Left lung (tissue), 14 donors: ENCODE measurements at places on chromosomes 7 and 10. TPM values are rescaled to one million over a fixed set of nuclear protein-coding genes. Genes with fewer than 3 reads are reported as not detected.

- peaks cover 98% of the 10 kb centered on the region for H3K27me3 ChIP-seq
- no peaks in the 10 kb centered on the region for H3K36me3 ChIP-seq
- peak; percentile 88 for DNase-seq
- no peak within 1 kb of the TSS for H3K27ac ChIP-seq
These were observed at the start of gene MNX1 for GRCh38 chr7:157010588-157011332. MNX1 (minus strand) TSS chr7:157010663; CDS start chr7:157010350, 313 bp downstream.

DNA sequence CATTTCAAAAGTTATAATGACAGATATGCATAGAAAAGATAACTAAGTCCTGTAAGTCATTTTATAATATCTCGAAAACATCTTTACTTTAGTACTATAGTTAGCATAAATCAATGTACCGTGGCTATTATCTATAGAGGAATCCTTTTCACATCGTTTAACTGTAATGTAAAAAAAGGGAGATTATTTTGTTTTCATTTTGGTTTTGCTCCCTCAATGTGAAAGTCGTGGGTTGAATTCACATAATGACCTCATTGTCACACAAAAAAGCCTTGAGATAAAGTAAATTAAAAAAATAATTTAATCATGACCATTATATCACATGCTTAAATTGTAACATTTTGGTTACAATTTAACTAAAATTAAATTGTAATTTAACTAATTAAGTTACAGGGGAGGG is 560.5 kb upstream of the POT1 start:
- H3K4me3 ChIP-seq = no peak overlapping the region
- no peaks in the 10 kb centered on the region for H3K36me3 ChIP-seq
- no peaks in the 10 kb centered on the region for H3K27me3 ChIP-seq

- no peak overlapping the region for H3K27ac ChIP-seq
- H3K27me3 ChIP-seq = no peaks in the 10 kb centered on the region
- no peaks in the 10 kb centered on the region for H3K36me3 ChIP-seq
- H3K4me1 ChIP-seq = no peaks in the 10 kb centered on the region
These were observed 245.0 kb upstream of the SORCS1 start for GRCh38 chr10:107409522-107409921.

DNA sequence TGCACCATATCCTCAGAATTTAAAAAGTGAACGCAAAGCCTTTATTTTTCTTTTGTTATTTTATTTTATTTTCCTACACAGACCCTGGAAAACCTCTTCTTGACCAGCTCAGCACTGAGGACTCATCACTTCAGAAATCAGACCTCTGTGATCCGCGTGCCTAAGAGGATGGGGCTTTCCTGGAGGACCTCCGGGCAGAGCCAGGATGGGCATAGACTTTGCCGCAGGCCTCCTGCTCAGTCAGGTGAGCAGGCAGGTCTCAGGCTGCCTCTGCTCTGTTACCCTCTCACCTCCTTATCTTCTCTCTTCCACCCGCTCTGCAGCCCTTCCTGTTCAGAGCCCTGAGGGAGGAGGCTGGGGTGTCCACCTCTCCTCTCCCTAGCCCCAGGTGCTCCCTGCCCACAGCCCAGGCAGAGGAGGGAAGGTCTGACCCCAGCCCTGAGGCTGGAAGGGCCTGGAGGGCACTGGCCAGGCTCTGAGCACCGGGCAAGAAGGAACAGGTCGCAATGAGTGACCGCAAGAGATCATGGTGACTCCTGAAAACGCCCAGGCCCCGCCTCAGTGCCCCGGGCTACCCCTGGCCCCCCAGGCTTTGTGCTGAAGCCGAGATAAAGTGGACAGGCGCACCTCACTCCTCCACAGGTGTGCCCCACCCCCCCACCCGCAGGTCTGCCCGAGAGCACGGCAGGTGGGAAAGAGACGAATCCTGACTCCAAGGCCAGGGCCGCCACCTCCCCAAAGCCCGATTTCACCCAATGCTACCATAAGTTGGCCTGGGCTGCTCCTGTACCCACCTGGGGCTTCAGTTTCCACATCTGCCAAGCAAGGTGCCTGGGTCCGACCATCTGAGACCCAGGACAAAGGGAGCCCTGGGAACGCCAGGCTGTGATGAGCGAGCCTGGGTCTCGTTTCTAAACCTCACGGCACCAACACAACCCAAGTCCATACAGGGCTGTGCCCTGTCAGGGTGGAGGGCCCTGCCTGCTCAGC is 2.8 kb downstream of the CALML5 start:
- H3K4me1 ChIP-seq = no peaks in the 10 kb centered on the region
- H3K27me3 ChIP-seq = no peaks in the 10 kb centered on the region
- DNase-seq = no peak

- no peak overlapping the region for H3K4me3 ChIP-seq
- no peak for DNase-seq
- no peaks in the 10 kb centered on the region for H3K27me3 ChIP-seq
- H3K4me1 ChIP-seq = no peaks in the 10 kb centered on the region
- no peaks in the 10 kb centered on the region for H3K36me3 ChIP-seq
These were observed 104.7 kb downstream of the GFRA1 start for GRCh38 chr10:116168329-116168728.

DNA sequence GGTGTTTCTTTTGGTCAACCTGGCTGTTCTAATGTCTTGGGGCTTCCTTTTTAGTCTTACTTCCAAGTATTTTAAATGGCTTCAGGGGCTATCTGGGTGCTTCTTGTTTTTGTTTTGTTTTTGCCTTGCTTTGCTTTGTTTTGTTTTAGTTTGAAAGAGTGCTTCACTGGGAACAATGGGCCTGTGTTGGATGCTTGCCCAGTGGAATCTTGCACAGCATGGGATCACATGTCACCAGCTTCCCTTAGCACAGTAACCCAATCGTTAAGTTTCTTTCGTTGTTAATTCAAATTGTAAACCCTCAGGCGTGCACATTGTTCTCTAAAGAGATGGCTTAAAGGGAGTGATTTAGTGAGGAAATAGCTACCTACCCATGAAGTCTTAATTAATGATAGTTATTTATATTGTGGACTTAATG is 8.9 kb downstream of the COL17A1 start:
- H3K36me3 ChIP-seq = no peaks in the 10 kb centered on the region
- DNase-seq = peak; percentile 17
- no peaks in the 10 kb centered on the region for H3K4me1 ChIP-seq
- no peak overlapping the region for H3K4me3 ChIP-seq

DNA sequence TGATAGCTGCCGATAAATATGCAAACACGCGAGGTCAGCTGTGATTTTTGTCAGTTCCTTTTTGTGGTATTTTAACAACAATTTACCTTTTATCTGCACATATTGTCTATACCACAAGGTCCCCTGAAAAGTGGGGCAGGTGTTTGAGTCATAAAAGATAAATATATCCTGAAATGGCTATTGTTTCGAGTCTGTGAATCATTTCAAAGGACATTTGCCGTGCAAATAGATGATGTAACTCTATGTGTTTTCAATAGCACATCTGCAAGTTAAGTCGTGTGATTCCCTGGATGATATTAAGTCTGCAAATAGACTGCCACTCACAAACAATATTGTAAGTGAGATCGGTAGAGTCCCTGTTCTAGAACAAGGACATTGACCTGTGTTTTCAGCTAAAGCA is 193.0 kb upstream of the PITRM1 start:
- no peak overlapping the region for H3K4me3 ChIP-seq
- no peak overlapping the region for H3K27ac ChIP-seq
- H3K27me3 ChIP-seq = no peaks in the 10 kb centered on the region
- no peaks in the 10 kb centered on the region for H3K36me3 ChIP-seq

- H3K27ac ChIP-seq = no peak overlapping the region
- no peak for DNase-seq
- no peaks in the 10 kb centered on the region for H3K27me3 ChIP-seq
- no peaks in the 10 kb centered on the region for H3K4me1 ChIP-seq
These were observed 109.2 kb upstream of the GLCCI1 start for GRCh38 chr7:7859411-7859810.

DNA sequence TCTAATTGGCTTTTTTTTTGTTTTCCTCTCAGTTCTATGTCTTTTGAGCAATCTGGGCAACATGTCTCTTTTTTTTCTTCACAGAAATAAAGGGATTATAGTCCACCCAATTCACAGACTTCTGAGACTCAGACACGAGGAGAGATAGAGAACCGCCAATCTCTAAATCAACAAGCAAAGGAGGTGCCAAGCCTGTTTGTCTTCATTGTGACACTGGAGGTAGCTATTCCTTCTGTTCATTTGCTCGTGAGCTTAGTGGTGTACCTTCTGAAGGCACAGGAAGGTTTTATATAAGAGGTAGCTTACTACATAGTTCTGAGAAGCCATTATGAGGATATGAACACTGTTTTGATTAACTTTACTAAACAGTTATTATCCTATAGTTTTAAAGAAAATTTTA is 6.1 kb downstream of the EPHB6 start:
- no peak for DNase-seq
- H3K36me3 ChIP-seq = no peaks in the 10 kb centered on the region
- no peaks in the 10 kb centered on the region for H3K4me1 ChIP-seq
- peaks cover 1% of the 10 kb centered on the region for H3K27me3 ChIP-seq

DNA sequence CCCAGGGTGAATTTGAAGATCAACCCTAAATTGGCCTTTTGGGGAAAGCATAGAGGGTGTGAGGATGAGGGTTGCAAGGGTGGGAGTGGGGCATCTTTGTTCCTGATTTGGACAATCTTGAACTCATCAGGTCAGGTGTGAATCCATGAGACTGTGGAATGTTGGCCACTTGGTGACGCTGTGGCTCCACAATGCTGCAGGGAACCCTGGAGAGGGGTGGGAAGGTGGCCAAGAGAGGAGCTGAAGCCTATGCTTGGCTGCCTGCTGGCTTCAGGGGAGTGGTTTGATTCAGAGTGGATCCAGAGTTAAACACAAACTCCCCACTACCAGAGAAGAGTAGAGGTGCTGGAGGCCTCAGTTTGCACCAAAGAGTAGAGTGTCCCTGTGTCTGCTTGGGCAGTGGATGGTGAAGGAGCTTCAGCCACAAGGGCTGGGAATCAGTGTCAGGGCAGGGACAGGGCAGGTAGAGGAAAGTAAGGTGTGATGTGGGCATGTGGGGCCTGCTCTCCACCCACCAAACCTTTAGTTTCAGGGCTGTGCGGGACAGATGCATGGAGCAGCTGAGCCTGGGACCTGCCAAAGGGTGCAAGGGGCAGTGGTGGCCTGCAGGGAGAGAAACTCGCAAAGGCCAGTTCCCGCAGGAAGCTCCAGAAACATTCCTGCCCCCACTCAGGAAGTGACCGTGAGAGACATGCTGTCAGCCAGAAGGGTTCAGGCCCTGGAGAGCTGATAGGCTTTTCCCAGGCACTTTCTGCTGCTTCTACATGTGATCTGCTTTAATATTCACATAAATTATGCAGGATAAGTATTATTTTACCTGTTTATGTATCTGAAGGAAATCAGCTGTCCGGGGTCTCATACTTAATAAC is 81.0 kb upstream of the PRSS58 start:
- H3K4me3 ChIP-seq = no peak overlapping the region
- no peaks in the 10 kb centered on the region for H3K27me3 ChIP-seq
- H3K27ac ChIP-seq = no peak overlapping the region

DNA sequence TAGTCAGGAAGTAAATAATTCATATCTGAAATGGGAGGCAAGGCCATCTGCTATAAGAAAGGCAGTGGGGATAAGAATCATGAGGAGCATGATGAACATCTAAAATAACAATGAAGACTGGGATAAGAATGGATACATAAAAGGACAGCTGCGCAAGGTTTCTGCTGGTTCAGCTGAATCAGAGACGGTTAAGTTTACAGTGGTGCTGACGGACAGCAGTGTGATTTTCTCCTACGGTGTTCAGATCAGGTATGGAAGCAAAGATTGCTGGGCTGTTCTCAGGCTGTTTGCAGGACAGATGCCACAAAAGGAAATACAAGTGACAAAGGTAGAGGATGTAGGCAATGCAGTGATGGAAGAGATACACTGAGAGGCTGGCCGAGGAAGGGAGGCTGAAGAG is 8.4 kb downstream of the CYCS start:
- no peak overlapping the region for H3K27ac ChIP-seq
- H3K4me1 ChIP-seq = no peaks in the 10 kb centered on the region
- no peak for DNase-seq
- peaks cover 30% of the 10 kb centered on the region for H3K36me3 ChIP-seq
- H3K27me3 ChIP-seq = no peaks in the 10 kb centered on the region

DNA sequence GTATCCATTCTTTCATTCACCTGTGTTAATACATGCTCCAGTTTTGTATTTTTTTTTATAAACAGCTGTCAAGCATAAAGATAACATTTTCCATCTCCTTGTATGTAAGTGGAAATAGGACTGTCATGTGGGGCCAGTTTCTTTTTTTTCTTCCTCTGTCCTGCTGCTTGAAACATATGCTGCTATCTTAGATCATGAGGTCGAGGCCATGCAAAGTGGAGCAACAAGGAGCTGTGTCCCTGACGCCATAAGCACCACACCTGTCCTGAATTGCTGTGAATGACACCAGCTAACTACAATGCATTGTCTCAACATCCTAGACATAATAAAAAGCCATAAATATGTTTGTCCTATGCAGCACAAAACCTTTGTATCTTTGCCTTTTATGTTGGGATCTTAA is 37.7 kb upstream of the SLC26A4 start:
- peaks cover 13% of the 10 kb centered on the region for H3K4me1 ChIP-seq
- no peaks in the 10 kb centered on the region for H3K36me3 ChIP-seq
- no peak overlapping the region for H3K4me3 ChIP-seq
- DNase-seq = no peak
- H3K27ac ChIP-seq = no peak overlapping the region

- peaks cover 48% of the 10 kb centered on the region for H3K4me1 ChIP-seq
- no peak overlapping the region for H3K4me3 ChIP-seq
- H3K36me3 ChIP-seq = no peaks in the 10 kb centered on the region
- no peak for DNase-seq
- no peaks in the 10 kb centered on the region for H3K27me3 ChIP-seq
These were observed 27.8 kb downstream of the ABI1 start for GRCh38 chr10:26832960-26833359.

GRCh38 chr10:125101581-125101980 is 58.8 kb downstream of the CTBP2 start:
- no peaks in the 10 kb centered on the region for H3K27me3 ChIP-seq
- no peak overlapping the region for H3K27ac ChIP-seq
- peaks cover 12% of the 10 kb centered on the region for H3K36me3 ChIP-seq
- no peak for DNase-seq

DNA sequence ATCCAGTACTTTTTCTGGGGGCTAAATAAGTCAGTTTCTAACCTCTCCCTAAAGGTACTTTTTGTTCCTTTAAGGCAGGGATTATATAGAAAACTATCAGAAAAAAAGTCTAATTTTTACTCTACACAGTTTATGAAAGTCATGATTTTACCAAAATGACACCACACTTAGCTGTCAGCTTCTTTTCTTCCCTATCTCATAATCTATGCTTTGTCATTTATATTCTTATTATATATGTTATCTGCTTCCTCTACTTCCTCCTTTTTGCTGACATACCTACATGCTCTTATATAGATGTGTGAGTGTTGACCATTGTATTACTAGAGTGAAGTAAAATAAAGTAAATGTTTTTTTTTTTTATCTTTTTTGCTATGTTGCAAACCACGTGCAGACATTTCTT is 203.9 kb upstream of the CHRM2 start:
- H3K4me3 ChIP-seq = no peak overlapping the region
- no peaks in the 10 kb centered on the region for H3K36me3 ChIP-seq
- no peaks in the 10 kb centered on the region for H3K27me3 ChIP-seq
- H3K4me1 ChIP-seq = no peaks in the 10 kb centered on the region
- no peak for DNase-seq
- no peak overlapping the region for H3K27ac ChIP-seq

The CYP2C9 gene
- 0.46 TPM for polyA plus RNA-seq

The SPDYE2B gene
- 2.2 TPM for polyA plus RNA-seq

The COBL gene
- polyA plus RNA-seq = 7.5 TPM

The ABCC2 gene
- polyA plus RNA-seq = 0.60 TPM

The DENND11 gene
- 39.6 TPM for polyA plus RNA-seq

The PLA2G12B gene
- polyA plus RNA-seq = 0.38 TPM

The SUFU gene
- polyA plus RNA-seq = 27.5 TPM

The CBLL1 gene
- polyA plus RNA-seq = 28.3 TPM

The TCTN3 gene
- 57.3 TPM for polyA plus RNA-seq

The EMX2 gene
- polyA plus RNA-seq = 0.35 TPM

The GPR26 gene
- 0.01 TPM for polyA plus RNA-seq
